ENCODE measurements at places on chromosomes 13 and 19.
A peak's percentile ranks its signal among the peaks of the same experiment; 100 is the strongest.

DNA sequence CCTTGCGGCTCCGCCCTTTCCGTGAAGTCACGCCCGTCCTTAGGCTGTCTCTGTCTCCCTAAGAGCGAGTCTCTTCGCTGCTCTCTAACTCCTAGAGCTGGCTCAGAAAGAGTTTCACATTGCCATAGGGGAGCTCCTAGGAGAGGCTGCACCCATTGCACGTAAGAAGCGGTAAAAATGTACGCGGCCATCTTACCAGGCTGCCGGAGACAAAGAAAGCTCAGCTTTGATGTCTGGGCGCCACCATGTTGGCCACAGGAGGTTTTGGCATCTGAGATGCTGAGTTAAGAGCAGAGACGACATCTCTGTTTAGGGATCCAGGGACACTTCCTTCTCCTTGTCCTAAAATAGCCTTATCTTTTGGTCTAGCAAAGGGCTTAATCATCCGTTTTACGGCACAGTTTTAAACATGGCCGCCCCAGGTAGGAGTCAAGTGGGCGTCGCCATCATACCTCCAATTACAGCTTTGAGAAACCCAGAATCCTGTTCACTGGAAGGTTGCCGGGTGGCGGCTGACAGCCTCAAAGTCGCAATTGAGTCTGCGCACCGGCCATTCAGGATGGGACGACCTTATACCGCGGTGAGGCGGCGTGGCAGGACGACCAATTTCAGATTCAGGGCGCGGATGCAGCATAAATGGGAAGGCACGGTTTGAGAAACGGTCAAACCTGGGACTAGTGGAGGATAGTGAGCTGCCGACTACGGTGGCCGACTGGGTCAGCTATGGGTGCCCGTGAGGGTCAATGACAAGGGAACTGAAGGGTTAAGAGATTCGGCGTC lies at the start of gene ZNF793:
Gene ZNF793 (plus strand): TSS at position 553 of the 780 bp plus-strand sequence. CDS start 16,501 bp downstream, outside the sequence.
- peak; percentile 32 for DNase-seq

DNA sequence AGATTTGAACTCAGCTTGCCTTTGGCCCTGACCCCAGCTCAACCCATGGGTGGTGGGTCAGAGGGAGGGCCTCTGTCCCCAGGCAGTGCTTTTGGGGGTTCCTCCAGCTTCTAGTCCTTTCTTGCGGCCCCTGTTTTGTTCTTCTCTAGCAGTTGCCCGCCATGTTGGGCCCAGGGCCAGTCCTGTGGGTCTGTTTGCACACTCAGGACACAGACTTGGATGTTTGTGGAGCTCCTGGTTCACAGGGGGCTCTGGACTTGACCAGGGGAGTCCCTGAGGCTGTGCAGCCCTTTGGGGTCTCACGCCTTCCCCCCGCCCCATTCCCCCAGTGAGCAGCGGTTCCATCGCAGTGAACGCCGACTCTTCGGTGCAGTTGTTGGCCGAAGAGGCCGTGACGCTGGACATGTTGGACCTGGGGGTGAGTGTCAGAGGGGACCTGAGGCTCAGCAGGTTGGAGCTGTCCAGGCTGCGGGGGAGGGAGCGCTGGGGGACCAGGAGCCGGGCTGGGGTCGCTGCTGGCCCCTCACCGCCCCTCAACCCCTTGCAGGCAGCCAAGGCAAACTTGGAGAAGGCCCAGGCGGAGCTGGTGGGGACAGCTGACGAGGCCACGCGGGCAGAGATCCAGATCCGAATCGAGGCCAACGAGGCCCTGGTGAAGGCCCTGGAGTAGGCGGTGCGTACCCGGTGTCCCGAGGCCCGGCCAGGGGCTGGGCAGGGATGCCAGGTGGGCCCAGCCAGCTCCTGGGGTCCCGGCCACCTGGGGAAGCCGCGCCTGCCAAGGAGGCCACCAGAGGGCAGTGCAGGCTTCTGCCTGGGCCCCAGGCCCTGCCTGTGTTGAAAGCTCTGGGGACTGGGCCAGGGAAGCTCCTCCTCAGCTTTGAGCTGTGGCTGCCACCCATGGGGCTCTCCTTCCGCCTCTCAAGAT lies 2.5 kb downstream of the ATP5F1D start:
- DNase-seq: peak; percentile 79

DNA sequence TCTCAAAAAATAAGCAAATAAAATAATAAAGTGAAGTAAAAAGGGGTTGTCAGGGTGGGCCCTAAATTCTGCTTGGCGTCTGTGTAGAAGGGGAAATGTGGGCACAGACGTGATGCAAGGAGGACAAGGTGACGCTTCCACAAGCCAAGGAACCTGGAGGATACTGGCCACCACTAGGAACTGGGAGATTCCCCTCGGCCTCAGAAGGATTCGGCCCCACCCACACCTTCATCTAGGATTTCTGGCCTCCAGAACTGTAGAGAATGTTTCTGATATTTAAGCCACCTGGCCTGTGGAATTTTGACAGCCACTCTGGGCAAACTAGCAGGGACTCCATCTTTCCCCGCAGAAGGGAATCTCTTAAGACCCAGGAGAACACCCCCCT lies 1.1 kb downstream of the PLEKHJ1 start:
- DNase-seq: no peak

GRCh38 chr19:58581227-58582141 lies 8.3 kb upstream of the MZF1 start:
- DNase-seq: peak; percentile 87

DNA sequence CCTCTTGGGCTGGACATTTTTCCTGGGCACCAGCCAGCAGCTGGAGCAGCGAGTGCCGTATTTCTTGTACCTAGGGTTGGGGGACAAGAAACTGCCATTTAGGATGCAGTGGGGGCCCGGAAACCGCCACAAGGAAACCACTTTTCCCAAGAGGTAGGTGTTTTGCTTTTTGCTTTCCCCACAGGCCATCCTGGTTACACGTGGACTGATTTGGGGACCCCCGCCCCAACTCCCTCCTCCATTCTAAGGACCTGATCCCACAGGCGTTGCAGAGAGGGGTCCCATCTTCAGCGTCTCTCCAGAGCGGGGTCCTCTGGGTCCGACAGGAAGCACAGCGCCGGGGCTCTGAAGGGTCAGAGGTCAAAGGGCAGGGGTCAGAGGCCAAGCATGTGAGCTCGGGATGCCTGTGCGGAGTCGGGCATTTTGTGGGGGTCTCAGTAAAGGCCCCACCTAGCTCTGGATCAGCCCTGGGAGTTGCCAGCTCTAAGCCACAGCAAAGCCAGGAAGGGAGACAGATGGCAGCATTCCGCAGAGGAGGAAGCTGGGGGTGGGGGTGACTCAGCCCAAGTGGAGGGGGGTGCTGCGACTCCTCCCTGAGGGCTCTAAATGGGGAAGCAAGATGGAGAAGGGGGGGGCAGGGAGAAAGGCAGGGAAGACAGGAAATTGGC lies 4.3 kb downstream of the ZGLP1 start:
- no peak for DNase-seq

GRCh38 chr13:46022481-46022880 lies 30.1 kb downstream of the ZC3H13 start:
- DNase-seq: no peak

GRCh38 chr13:67278235-67278634 lies 48.1 kb upstream of the PCDH9 start:
- DNase-seq: no peak

DNA sequence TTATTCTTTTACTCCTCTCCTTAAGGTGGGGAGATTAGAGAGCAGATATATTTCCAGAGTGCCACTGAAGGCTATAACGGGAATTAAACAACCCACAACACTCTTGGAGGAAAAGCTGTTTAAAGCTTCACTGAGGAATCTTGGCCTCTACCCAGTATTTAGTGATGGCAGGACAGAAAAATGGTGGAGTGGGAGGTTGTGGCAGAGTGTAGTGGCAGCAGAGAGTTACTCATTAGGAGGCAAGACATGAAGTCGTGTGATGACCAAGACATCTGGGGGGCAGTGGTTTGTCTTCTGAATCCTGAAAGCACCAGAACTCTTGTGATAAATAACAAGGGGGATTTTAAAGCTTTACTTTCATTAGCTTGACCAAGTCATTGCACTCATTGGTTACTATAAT lies 563.5 kb upstream of the SLITRK5 start:
- DNase-seq: no peak

DNA sequence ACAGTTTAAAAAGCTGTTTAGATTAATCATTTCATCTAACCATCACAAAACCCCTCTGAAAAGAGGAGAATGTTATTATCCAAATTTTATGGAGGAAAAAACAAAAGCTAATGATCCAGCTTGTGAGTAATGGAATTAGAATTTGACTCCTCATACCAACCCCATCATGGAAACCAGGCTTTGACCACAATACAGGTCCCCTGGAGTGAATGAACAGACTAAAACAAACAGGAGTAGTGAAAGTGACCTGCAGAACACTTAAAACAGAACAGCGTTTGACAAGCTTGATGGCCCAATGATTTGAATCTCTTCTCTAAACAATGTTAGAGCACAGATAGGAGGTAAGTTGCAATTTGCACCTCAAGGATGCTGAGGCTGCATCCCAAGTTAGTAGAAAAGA lies 230.0 kb downstream of the DCT start:
- DNase-seq: no peak

- peak; percentile 70 for DNase-seq
Measured at GRCh38 chr19:49672131-49672919, 4.7 kb upstream of the PRMT1 start.

GRCh38 chr13:79939689-79940088 lies 401.2 kb downstream of the SPRY2 start:
- DNase-seq: no peak

- no peak for DNase-seq
Measured at GRCh38 chr19:36501973-36502372, 12.6 kb upstream of the ZNF566 start.

- no peak for DNase-seq
Measured at GRCh38 chr13:107020393-107020792, 452.5 kb upstream of the ARGLU1 start.

DNA sequence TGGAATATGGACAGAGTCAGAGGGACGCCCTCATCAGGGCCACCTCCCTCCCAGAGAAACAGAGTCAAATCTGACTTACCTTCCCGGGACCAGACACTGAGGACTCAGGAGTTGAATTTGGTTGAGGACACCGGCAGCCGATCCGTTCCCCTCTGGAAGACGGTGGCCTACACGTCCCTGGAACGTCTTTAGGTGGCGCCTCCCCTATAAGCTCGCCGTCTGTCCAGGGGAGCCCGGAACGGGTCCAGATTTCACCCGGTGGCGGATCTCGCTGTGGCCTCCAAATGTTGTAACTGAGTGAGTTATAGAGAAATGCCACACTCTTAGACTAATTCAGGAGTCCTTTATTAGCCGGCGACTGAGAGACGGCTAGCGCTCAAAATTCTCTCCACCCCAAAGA lies 9.0 kb downstream of the TNFSF14 start:
- DNase-seq: no peak

DNA sequence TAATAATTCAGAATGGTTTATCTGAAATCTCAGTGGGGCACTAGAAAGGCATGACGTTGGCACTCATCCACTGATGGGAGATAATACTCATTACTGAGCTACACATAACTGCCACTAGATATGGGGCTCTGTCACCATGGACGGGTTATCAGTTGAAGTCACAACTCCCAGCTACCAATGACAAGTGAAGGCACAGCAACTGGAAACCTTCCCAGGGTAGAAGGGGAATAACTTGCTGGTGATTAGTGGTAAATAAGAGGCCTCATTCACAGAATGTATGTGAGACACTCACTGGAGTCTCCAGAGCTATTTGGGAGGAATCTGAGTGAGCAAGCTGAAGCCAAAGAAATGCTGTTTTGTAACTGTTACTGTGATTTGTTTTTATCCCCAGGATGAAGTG lies 249.6 kb downstream of the ENOX1 start:
- DNase-seq: no peak

DNA sequence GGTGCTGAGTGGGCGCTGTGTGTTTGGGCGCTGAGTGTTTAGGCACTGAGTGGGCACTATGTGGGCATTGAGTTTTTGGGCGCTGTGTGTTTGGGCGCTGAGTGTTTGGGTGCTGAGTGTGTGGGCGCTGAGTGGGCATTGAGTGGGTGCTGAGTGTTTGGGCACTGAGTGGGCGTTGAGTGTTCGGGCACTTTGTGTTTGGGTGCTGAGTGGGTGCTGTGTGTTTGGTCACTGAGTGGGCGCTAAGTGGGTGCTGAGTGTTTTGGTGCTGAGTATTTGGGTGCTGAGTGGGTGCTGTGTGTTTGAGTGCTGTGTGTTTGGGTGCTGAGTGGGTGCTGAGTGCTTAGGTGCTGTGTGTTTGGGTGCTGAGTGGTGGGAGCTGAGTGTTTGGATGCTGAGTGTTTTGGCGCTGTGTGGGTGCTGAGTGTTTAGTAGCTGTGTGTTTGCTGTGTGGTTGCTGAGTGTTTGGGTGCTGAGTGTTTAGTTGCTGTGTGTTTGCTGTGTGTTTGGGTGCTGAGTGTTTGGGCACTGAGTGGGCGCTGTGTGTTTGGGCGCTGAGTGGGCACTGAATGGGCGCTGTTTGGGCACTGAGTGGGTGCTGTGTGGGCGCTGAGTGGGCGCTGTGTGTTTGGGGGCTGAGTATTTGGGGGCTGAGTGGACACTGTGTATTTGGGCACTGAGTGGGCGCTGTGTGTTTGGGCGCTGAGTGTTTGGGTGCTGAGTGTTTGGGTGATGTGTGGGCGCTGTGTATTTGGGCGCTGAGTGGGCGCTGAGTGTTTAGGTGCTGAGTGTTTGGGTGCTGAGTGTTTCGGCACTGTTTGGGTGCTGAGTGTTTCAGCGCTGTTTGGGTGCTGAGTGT lies 47.2 kb upstream of the F7 start:
- no peak for DNase-seq

- no peak for DNase-seq
Measured at GRCh38 chr13:50129081-50129705, 113.9 kb downstream of the KCNRG start.

DNA sequence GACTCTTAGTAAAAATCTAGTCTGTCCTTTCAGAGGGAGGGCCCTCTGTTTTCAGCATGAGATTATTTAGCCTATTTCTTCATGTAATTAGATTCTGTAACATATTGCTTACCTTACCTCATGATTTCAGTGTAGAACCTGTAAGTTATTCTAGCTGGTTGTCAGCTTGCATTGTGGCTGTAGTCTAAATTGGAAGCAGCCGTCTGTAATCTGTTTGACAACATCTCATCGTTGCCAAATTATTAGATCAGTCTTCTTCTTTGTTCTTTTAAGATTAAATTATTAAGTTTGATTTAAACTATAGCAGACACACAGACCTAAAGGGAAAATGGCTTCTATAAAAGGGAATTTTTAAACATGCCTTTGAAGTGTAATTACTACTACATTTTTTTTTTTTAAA lies 34.8 kb downstream of the SLAIN1 start:
- DNase-seq: no peak

- DNase-seq: no peak
Measured at GRCh38 chr19:39125199-39125553, 410 bp upstream of the PAK4 start.

GRCh38 chr13:26254583-26255111 lies 718 bp downstream of the CDK8 start:
- peak; percentile 25 for DNase-seq

DNA sequence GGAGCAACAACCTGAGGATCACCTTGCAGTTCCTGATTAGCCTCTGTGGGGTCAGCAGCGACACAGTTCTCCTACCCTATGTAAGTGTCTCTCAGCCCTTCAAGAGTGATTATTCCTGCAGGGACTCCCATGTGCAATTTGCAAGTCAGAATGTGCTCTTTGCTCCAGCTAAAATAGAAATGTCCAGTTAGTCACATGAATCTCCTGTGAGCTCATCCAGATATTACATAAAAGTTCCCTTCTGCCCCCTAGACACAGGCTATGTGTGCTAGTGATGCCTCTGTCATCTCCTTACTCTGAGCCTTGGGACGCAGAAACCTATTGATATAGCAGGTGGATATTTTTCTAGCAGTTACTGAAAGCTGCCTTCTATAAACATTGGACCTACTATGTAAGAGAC lies 105.5 kb downstream of the ZAR1L start:
- DNase-seq: no peak

All from stimulated activated CD8-positive, alpha-beta memory T cell treated with anti-CD3 and anti-CD28 coated beads, Interleukin-2, amount 100 ng/mL, for 48 hours (primary cell).